Bone marrow (tissue), 2 donors: ENCODE measurements at places on chromosomes 1 and 21.
A peak's percentile ranks its signal among the peaks of the same experiment; 100 is the strongest.

DNA sequence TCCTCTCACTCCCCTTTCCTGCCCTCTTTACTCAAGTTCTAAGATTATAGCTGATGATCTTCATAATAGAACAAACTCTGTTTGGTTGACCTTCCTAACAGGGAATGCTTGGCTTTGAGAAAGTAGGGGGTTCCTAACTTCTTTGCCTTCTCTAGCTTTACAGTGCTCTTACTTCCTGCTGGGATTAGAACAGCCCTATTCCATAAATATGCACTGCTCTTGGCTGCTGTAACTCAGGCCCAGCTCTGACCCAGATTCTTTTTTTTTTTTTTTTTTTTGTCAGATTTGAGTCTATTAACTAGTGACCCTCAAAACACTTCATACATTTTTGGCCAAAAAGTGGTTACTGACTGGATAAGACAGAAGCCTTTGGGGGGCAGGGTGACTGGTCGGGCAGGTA, 39.4 kb upstream of the PIGV start:
- DNase-seq = no peak

DNA sequence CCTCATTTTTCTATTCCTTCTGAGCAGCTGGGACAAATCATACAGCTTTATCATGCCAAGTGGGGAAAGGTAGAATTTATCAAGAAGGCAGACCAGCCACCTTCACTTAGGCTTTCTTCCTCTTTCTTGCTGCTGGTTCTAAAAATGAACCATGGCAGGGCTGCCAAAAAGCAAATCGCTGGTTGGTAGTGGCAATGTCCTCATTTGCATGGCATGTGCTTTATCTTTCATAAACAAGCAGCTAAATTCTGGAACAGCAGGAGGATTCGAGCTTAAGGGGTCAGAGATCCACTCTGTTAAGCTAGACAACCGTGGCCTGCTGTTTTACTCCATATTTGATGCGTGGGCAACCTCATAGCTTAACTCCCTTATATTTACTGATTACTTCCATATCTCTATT, 91.3 kb downstream of the RPE65 start:
- no peak for DNase-seq

GRCh38 chr1:69553726-69554125, 14.0 kb upstream of the LRRC7 start:
- no peak for DNase-seq

DNA sequence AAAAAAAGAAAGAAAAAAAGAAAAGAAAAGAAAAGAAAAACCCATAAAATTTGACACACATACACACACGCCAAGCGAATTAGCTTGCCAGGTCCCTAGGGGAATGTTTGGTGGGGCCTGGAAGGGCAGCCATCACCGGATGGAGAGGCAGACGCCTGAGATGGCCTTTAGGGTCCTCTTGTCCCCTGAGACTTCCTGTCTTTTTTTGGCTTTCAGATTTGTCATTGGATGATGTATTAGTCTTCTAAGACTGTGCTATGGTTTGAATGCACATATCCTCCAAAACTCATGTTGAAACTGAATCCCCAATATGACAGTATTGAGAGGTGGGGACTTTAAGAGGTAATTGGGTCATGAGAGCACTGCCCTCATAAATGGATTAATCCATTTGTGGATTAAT, 211.8 kb downstream of the TOMM20 start:
- no peak for DNase-seq

DNA sequence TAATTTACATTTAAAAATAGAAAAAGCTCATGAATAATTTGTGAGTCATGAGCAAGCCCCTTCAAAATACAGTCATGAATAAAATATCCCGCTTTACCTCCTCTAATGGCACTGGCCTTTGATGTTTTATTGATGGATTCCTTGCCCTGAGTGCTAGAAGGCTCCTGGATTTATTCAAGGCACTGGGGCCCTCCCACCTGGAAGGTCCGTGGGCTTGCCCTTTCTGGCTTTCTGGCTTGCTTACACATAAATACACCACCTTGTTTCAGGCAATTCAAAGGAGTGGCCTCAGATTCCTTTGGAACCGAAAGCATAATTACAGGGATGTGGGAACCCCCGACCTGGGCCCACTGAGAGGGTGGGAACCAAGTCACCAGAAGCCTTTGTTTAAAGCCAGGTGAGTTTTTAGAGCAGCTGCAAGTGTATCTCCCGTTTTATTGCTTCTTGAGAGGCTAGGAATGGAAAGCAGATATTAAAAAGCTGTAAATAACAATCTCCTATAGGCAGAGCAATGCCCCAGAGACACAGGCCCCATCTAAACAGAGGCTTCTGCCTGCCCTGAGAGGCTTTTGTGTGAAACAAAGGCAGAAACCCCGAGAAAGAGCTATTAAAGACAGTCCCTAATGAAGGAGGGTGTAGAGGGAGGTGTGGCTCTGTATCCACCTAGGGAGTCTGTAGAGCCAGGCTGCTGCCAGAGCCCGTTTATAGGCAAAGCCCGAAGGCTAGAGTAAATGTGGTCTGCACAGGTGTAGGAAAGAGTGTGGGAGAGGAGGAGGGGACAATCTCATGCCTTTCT, 126.4 kb downstream of the FAM78B start:
- DNase-seq = no peak

DNA sequence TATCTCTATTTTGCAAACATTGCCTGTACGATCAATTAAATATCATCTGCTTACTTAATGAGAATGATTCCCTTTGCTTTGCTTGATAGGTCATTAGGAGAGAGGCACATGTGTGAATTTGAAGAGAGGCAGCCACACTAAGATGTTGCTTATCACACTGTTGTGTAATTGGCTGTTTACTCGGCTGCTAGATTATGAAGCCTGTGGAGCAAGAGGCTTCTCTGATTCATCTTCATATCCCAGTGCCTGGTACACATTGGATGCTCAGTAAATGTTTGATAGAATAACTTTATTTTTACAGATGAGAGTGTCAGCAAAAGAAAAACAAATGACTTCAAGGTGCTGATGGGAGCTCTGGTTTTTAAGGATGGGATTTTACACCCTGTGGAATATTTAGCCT, 156.2 kb upstream of the C8B start:
- DNase-seq = no peak

- no peak for DNase-seq
Observed at GRCh38 chr1:21200767-21201166, 24.1 kb upstream of the EIF4G3 start.

DNA sequence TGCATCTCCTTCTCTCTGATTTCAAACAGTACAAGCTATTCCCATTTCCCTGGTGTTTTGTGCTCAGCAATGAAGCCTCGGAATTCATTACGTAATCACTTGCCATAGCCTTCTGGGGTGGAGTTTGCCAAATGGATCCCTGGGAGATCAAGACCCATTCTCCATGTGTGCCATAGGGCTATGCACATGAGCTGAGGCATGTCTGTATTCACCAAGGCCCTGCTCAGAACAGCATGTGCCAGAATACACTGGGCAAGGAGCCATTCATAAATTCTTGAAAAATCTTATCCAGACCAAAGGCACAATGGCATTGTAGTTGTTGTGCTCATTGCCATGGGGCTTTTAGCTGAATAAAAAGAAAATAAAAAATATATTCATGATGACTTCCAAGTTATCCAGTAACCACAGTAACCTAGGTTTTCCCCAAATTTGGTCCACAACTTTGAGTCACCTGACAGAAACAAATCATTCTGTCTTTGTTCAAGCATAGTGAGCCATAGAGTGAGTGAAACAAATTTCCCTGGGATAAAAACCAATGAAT, 53.0 kb downstream of the CRB1 start:
- no peak for DNase-seq

DNA sequence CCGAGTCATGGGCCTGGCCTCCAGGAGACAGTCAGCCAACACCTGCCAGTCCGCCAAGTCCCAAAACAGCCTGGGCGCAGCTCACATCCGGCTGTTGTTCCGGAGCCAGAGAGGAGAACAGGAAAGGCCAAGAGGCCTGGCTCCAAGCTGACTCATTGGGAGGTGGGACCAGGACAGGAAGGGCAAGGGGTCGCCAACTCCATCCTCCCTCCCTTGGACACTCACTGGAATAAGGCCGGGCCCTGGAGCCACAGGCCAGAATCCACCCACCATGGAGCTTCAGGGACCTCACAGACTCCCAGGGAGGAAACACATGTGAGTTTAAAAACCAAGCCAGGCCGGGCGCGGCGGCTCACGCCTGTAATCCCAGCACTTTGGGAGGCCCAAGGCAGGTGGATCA, 25.1 kb upstream of the CLIC4 start:
- DNase-seq = no peak

- DNase-seq = peak; percentile 12
Observed at GRCh38 chr1:204694145-204694544, 8.6 kb upstream of the LRRN2 start.

DNA sequence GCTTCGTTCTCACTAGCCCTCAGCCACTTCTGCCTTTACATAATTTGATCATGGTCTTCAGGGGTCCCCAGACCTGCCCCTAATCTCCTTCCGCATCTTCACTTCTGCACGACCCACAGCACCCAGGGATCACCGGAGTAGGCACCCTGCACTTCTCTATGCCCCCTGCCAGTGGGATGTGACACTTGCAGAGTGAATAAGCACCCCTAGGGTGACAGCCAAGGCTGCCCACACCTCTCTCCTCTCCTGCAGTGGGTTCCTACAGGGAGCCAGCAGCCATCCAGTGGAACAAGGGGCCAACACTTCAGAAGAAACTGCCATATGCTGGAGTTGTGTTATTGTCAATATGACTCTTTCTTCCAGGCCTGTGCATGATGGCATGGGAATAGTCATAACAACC, 58.0 kb upstream of the CTPS1 start:
- no peak for DNase-seq

DNA sequence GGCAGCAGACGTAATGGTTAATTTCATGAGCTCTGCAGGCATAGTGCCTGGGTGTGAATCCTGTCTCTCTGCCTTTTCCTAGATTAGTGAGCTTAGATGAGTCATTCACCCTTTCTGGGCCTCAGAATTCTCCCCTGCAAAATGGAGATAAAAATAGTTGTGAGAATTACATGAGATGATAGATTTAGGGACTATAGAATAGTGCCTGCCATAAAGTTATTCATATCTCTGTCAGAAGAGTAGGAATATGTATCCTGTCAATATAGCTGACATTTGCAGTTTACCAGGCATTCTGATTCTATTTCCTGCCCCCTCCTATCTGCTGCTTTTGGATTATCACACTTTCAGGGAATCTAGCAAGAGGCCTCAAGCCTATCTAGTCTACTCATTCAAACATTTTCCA, 112.0 kb downstream of the PDE4B start:
- DNase-seq = no peak

DNA sequence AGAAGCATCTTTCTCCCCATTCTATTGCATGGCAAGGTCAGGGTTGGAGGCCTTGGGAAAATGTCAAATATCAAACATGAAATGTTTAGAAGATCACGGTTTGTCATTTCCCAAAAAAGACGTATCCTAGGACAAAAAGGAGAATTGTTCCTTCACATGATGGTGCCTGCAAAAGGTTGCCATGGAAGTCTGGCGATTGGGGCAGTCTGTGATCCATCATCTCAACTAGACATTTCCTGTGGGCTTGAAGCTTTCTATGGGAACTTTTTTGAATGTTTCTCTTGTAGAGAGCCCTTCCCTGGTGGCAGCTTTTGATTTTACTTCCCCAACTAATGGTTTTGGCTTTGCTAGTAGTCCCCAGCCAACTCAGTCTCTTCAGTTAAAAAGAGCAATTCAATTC, 106.3 kb downstream of the TGFB2 start:
- no peak for DNase-seq

DNA sequence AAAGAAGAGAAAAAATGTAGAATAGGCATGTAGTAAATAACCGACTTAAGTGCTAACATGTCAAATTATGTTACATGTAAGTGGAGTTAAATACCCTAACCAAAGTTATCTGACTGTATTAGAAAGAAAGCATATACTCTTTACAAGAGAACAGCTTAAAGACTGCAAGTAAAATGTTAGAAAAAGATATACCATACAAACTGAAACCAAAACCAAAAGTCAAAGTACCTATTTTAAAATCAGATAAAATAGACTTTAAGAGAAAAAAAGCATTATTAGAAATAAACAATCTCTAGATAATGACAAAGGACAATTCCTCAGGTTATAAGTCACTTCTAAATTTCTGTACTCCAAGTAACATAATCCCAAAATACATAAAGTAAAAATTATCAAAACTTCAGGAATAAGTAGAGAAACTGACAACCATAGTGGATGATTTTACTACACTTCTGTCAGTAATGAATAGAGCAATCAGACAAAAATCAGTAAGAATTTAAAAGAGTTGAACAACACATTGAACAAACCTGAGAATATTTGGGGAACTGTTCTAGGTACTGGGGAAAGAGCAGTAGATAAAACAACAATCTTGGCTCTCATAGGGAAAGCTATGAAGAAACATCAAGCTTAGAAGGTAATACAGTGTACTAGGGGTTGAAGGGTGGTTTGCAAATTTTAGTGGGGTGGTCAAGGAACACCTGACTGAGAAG, 127.3 kb downstream of the TBX19 start:
- no peak for DNase-seq

DNA sequence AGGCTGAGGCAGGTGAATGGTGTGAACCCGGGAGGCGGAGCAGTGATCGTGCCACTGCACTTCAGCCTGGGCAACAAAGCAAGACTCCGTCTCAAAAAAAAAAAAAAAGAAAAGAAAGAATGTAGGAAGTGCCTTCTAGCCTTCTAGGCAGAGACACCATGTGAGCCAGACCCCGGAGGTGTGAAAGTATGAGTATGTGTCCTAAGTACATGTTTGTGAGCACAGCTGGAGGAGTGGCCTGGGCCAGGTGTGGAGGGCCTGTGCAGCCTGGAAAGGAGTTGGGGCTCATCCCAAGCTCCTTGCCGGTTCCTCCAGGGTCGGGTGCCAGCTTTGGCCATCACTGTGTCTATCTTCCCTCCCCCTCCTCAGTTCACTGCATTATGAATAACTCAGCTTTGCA, 13.0 kb downstream of the SOX13 start:
- no peak for DNase-seq

DNA sequence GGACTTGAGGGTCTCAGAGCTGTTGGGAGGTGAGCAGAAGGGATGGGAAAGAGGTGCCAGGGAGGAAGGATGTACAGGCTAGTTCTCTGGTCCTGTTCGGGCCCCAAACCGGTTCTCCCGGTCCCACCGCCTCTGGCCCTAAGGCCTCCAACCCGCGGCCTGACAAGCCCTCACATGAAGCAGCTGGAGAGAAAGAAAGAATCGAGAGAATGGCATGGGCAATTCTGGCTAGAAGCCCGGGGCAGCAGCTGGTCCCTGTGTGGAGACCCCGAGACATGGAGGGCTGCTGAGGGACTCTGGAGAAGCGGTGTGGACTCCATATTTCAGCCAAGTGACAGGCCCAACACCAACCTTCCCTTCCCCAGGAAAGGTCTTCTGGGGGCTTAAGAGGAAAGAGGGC, 730 bp downstream of the CDC42SE1 start:
- no peak for DNase-seq
